Urothelium cell line (cell line): ENCODE measurements at places on chromosomes 2 and 18.

DNA sequence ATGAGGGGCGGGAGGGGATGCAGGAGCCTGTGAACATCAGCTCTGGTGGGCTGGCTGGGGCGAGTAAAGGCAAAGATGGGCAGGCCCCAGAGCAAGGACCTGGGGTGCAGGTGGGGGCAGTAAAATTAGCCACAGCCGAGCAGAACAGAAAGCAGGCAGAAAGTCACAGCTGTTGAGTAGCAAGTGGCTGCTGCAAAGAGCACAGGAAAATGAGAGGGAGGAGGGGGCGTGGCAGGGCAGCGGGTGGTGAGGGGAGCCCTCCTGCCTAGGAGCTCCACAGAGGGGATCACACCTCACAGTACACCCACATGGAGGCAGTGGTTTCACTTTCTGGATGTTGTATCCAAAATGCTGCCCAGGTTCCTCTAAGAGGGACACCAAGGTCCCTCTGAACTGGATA lies 79.6 kb downstream of the LBH start:
- DNase-seq = no peak

DNA sequence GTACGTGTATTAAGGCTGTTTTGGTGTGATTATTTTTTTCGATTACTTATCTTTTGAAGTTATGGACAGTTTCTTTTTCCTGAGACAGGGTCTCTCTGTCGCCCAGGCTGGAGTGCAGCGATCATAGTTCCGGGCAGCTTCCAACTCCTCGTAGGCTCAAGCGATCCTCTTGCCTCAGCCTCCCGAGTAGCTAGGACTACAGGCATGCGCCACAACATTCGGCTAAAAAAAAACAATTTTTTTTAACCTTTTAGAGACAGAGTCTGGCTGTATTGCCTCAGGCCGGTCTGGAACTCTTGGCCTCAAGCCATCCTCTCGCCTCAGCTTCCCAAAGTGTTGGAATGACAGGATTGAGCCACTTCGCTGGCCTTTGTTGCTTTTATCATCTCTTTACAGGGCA lies 945 bp downstream of the HAT1 start:
- DNase-seq = no peak

GRCh38 chr2:144770616-144771230 lies 250.8 kb upstream of the ZEB2 start:
- DNase-seq = no peak

GRCh38 chr18:12029786-12030584 lies 48.7 kb downstream of the IMPA2 start:
- no peak for DNase-seq

DNA sequence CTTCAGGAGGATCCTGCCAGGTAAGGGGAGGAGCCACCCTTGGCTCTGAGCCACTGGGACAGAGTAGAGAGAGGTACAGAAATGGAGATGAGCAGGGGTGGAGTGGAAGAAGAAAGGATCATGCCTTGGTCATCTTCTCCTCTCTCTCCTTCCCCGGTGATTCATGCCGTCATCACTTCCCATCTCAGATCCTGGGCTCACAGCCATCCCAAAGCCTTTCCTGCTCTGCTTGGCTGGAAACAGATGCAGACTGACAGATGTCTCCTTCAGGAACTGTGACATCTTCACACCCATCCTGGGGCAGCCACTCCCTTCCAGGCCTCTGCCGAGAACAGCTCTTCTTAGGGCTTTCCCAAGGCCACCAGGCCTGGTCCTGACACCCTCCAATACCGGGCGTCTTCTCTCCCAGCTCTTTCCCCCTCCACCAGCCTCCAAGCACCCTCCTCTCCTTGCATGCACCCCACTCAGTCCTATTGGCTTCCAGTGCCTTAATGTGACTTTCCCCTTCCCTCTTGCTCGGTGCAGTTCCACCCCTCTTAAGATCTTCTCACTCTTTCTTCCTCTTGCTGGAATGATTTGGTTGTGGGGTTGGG lies 58.3 kb upstream of the TNP1 start:
- DNase-seq = peak; percentile 38
